GM04504 (cell line): ENCODE measurements at places on chromosomes 13 and 19.

- DNase-seq: no peak
These were observed 67.2 kb upstream of the FNDC3A start for GRCh38 chr13:48908381-48909055.

- peak; percentile 88 for DNase-seq
These were observed 2.4 kb upstream of the MYCBP2 start for GRCh38 chr13:77329133-77329910.

DNA sequence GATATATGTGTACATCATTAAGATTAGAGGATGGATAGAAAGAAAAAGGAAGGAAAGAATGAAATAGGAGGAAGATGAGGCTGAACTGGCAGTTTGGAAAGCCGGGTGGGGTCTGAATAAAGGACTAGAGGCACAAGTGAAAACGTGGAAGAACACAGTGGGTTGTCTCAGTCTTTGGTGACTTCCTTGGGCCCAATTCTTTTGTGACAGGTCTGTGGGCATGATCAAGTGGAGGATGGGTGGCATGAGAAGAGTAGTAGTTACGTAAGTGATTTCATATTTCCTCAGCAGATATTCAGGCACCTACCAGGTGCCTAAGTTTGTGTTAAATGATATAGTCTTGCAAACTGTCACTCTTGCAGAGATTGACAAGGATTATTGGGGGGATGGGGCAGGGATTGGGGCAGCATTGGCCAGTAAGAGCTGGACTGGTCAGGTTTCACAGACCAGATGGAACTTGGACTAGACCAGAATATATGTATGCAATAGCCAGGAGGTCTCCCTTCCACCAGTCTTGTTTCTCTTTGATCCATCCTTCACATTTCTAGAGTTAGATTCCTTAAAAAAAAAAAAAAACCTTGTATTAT lies 2.7 kb downstream of the TPP2 start:
- DNase-seq: no peak

DNA sequence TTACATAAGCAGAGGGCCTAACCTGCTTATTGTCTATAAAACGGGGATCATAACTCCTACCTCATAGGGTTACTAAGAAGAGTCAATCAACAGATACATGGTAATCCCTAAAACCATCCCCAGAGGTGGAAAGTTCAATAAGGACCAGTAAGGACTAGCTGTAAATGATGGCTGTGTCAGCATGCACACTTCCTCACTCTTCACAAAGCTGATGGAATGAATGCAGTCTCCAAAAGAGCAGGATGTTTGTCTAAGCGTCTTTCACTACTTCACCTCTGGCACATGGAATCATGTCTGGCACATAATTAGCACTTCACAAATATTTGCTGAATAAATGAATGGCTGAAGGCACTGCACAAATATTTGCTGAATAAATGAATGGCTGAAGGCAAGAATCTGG lies 134.2 kb downstream of the MIPEP start:
- DNase-seq: no peak

DNA sequence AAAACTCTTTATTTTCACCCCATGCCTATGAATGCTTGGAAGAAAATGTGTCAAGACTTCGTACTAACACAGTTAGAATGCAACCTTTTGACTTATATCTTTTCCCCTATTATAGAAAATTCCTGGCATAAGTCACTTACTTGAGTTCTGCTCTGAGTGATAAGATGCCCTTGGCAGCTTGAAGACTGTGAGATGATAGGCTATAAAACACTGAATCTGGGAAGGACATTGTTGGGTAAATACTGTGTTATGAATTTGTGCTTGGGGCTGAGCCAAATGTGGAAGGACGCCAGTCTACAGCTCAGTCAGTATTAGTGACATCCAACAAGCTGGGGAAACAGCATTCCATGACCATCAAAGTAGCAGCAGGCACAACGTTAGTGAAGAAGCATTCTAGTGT lies 368.0 kb upstream of the SGCG start:
- no peak for DNase-seq

- no peak for DNase-seq
These were observed 333.2 kb downstream of the FOXO1 start for GRCh38 chr13:40333226-40333625.

- DNase-seq: peak; percentile 10
These were observed 274.1 kb upstream of the EDNRB start for GRCh38 chr13:78192716-78193115.

DNA sequence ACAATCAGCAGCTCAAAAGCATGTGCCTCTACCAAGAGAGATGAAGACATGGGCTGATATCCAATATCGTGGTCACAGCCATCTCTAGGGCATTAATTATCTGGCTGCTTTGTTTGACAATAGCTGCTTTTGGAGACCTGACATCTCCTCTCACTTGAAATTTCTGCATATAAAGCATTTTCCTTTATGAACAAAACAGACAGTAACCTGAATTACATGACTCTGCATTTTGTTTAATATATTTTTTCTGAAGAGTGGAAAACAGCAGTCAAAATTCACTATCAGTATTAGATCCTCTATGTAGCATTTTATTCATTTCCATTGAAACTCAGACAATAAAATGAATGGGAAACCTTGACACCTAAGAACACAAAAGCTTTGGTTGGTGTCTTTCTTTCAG lies 42.4 kb upstream of the ESD start:
- DNase-seq: no peak

DNA sequence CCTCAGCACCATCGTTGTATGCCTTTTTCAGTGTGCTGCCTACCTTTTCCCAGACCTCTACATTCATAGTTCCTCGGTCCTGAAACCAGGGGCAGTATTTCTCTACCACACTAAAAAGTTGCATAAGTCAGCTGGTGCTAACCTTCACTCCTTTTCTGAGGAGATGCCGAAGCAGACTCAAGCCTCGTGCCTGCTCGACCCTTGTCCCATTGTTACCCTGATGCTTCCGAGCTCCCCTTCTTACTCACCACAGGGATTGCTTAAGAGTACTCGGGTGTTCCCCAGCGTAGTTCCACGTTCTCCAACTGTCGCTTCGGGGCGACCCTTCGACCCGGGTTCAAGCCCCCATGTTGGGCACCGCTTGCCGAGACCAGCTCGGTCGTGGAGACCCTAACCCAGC lies 19.0 kb upstream of the IL17D start:
- DNase-seq: no peak

DNA sequence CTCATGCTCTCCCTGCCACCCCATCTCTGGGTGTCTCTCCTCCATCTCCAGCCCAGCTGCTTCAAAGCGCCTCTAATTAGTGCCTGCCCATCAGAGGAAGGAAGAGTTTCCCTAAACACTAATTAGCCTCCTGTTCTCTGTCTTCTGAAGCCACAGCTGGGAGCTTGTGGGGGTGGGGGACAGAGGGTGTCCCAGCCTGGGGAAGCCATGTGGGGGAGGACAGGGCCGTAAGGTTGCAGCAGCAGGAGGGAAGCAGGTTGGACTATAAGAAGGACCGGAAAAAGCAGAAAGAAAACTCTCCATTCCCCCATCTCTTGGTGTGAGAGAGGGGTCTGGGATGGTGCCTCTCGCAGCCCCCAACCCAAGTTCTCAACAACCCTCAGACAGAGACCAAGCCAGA lies 26.2 kb downstream of the SLC8A2 start:
- no peak for DNase-seq
